Aorta (tissue), 5 donors: ENCODE measurements at places on chromosomes 2 and 18. TPM values are rescaled to one million over a fixed set of nuclear protein-coding genes. Genes with fewer than 3 reads are reported as not detected.

The CRYGD gene
- not detected for total RNA-seq

- DNase-seq = no peak
Observed at GRCh38 chr18:35071819-35072247, 30.6 kb downstream of the MAPRE2 start.

DNA sequence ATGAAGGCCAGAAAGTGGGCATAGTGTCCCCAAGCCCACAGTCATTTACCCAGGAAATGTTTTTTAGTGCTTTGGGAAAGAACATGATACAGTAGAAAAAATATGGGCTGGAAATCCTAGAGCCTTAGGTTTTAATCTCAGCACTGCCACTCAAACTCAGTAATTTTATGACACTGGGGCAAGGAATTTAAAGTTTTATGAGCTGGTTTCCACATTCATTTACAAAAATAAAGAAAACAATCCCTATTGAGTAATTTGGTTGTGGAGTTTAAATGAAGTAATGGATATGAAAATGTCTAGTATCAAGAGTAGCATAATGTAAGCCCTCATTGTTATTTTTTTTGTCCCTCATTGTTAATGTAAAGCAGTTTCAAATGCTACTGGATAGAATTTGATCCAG, 51.5 kb upstream of the FRZB start:
- no peak for DNase-seq

The NOSTRIN gene
- total RNA-seq = 45.3 TPM

The CDH20 gene
- total RNA-seq = not detected

The CCDC141 gene
- total RNA-seq = 28.3 TPM

The EFHD1 gene
- total RNA-seq = 236 TPM

DNA sequence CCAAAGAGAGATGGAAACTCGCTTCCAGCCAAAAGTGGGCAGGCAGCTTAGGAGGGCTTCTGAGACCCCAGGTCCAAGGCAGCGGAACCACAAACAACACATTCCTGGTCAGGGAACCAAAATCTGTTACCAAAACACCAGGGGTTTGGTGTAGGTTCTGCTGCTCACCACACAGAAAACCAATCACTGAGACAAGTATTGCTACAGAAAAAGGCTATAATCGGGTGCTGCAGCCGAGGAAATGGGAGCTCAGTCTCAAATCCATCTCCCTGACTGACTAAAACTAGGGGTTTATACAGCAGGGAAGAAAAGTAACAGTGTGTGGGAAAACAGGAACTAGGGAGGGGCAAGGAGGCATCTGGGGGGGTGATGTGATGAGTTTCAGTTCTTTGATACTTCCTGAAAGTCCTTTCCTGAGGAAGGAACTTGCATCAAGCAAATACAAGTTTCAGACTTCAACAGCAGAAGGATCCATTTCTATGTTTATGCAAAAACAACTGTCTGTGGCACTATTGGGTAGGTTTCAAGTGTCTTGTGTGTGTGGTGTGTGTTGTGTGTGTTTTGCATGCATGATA, 108.0 kb downstream of the FAM168B start:
- no peak for DNase-seq

- DNase-seq = no peak
Observed at GRCh38 chr2:240720686-240721595, 29.3 kb downstream of the AQP12A start.

The C2orf66 gene
- total RNA-seq = 0.19 TPM

The GULP1 gene
- 74.8 TPM for total RNA-seq

- no peak for DNase-seq
Observed at GRCh38 chr2:8615576-8616281, 66.1 kb upstream of the ID2 start.

The OSR1 gene
- total RNA-seq = 48.6 TPM
